ENCODE measurements at places on chromosomes 12 and 14.

GRCh38 chr12:21337453-21337852 lies 2.7 kb upstream of the SLCO1A2 start:
- no peak for DNase-seq

DNA sequence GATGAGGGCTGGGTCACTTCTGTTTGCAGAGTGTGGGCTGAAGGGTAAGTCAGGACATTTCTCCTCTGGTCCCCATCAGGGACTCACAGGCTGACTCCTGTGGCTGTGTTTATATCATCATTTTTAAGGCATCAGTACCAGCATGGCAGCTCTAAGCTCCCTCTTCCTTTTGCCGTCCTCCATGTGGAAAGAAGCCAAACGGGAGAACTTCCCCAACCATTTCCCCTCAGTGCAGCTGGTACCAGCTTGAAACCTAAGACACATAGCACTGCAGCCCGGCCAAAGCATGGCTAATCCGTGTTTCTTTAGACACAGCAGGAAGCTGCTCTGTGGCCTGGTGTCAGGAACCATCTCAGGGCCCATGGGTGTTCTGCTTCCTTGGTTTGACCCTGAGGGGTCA lies 31.9 kb upstream of the ATP2A2 start:
- no peak for DNase-seq

- DNase-seq = no peak
Measured at GRCh38 chr14:64955297-64955696, 12.8 kb upstream of the GPX2 start.

DNA sequence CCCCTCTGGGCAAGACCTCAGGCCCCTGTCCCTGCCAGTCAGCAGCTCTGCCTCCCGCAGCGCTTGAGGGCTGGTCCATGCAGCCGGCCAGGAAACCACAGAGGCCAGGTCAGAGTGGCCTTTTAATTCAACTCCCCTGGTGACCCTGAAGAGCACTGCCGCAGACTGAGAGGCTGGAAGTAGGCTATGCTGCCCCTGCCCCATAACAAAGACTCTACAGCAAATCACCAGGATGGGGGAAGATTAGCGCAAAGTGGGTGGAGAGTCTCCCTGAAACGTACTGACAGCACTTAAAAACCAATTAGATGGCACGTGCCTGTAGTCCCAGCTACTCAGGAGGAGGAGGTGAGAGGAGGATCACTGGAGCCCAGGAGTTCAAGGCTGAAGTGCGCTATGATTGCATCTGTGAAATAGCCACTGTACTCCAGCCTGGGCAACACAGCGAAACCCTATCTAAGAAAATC lies 70.5 kb downstream of the ITPK1 start:
- DNase-seq = no peak

GRCh38 chr12:94098466-94098865 lies 49.9 kb upstream of the PLXNC1 start:
- DNase-seq = no peak

DNA sequence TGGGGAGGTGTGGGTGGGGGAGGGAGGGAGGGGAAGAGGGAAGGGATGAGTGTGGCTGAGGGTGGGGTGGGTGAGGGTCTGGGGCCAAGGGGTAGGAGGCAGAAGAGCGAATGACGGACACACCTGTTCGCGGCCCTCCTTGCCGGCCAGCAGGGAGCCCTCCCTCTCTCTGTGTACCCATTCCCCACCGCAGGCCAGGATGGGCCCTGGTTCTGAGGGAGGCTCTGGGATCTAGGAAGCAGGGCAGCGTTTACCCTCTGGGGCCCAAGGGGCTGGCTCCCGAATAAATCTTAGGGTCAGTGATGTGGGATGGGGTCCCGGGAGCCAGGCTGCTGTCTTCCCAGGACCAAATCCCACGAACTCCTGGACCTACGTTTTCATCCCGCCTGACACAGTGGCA lies 46.0 kb upstream of the ESRRB start:
- DNase-seq = no peak

DNA sequence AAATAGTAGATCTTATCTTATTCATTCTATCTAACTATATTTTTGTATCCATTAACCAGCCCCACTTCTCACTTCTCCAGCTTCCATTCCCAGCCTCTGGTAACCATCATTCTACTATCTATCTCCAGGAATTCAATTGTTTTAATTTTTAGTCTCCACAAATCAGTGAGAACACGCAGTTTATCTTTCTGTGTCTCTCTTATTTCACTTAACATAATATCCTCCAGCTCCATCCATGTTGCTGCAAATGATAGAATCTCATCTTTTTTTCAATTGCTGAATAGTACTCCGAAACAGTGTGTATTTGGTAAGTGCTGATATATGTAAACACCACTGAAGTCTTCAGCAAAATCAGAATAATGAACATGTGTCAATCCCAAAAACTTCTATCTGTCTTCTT lies 587.2 kb upstream of the ATP2B1 start:
- DNase-seq = no peak

DNA sequence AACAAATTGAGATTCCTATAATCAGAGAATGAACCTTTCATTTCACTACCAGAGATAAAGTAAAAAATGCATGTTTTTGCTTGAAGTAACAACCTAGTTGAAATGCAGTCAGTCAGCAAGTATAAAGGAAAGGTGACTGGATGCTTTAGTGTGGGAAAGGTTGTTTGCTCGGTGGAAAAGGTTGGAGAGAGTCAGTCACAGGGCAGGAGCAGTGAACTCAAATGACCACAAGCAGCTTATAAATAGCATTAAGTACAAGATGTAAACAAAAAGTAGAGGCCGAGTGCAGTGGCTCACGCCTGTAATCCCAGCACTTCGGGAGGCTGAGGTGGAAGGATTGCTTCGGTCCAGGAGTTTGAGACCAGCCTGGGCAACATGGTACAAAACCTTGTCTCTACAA lies 98.1 kb upstream of the FGD4 start:
- DNase-seq = no peak

- DNase-seq = no peak
Measured at GRCh38 chr12:120238839-120239445, 26.6 kb downstream of the PXN start.

DNA sequence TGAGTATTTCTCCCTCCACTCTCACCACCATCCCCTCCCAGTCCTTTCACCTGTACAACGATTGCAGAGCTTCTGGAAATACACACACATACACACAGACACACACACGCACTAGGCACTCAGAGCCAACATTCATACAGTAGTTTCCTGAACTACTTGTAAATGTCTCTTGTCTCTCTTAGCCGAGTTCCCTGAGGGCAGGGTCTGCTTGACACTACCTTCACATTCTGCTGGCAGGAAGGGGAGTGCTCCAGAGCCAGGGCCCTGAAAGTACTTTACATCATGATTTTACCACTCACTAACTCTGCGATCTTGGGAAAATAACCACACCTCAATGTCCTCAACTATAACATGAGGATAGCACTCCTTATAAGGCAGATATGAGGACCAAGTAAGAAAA lies 82.7 kb downstream of the GAS2L3 start:
- DNase-seq = no peak

DNA sequence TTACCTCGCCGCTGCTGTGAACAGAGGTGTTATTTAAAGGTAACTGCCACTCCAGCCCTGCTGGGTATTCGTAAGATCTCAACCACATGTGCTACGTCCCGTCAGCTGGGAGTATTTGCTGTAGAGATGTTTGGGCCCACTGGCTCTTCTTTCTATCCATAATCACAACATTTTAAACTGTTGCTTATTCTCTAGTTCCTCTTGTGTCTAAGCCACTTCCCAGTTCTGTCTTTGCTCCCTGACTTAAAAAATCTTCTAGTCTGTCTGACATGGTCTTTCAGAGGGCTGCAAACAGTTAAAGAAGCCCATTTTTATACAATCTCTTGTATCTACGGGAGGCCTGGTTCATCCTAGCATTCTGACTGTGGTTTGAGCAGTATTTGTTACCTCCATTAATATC lies 33.2 kb upstream of the HELB start:
- no peak for DNase-seq

GRCh38 chr12:101612160-101612916 lies 17.6 kb downstream of the MYBPC1 start:
- no peak for DNase-seq

GRCh38 chr14:79809849-79810612 lies 401.3 kb downstream of the DIO2 start:
- DNase-seq = no peak

Data from erythroblast (primary cell).